KBM-7 (cell line): ENCODE measurements at places on chromosomes 4 and X.

GRCh38 chr4:67785528-67785927 lies 31.3 kb upstream of the GNRHR start:
- no peak for DNase-seq

DNA sequence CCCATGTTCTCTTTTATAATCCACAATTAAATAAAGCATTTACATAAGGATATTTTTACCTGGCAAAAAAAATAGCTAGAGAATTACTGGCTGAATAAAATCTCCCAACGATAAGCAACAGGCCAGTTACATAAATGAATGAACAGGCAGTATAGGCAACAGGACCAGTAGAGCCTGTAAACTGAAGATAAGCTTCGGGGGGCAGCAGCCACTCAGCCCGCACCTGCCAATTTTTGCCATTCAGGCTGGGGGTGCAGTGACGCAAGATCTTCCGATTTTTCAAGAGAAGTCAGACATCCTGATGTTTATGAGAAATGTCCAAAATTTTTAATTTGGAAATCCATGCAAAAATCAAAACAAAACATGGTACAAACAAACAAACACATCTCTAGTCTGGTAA lies 49.0 kb upstream of the CDKN2AIP start:
- DNase-seq: no peak

- no peak for DNase-seq
Measured at GRCh38 chrX:7294483-7294882, 146.5 kb upstream of the PUDP start.

DNA sequence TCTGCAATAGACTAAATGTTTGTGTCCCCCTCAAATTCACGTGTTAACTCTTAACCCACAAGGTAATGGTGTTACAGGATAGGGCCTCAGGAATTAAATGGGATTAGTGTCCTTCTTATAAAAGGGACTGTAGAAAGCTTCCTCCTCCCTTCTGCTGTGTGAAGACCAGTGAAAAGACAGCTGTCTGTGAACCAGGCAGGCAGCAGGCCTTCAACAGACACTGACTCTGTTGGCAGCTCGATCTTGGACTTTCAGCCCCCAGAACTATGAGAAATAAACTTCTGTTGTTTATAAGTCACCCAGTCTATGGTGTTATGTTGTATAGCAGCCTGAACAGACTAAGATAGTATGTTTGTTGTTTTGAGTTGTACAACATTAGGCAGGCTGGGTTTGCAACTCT lies 208.1 kb downstream of the GBA3 start:
- no peak for DNase-seq

GRCh38 chrX:109739625-109740432 lies 6.8 kb upstream of the ACSL4 start:
- DNase-seq: no peak
